ENCODE measurements at places on chromosomes 2 and 18. TPM values are rescaled to one million over a fixed set of nuclear protein-coding genes. Genes with fewer than 3 reads are reported as not detected.

- DNase-seq, result no peak
Observed at GRCh38 chr2:64474121-64474571, 20.2 kb downstream of the LGALSL start.

DNA sequence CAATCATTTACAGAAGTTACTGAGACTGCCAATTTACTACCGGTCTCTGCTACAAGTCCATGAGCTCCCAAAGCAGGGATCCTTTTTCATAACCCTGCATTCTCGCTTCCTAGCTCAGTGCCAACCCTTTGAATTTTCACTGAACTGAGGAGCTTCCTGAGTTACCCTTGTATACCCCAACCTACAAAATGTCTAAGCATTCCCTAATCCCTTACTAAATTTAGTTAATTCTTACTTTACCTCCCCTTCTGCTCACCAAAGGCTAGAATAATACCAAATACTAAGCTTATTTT is 9.6 kb downstream of the MAT2A start:
- no peak for DNase-seq

GRCh38 chr2:206257350-206257749 is 17.1 kb upstream of the ZDBF2 start:
- DNase-seq, result no peak

The GCG gene
- total RNA-seq, result not detected

- DNase-seq, result no peak
Observed at GRCh38 chr2:226581661-226582060, 218.0 kb downstream of the IRS1 start.
